ENCODE measurements at places on chromosomes 6 and 20. TPM values are rescaled to one million over a fixed set of nuclear protein-coding genes. Genes with fewer than 3 reads are reported as not detected.

GRCh38 chr6:162442687-162443086 is 284.9 kb downstream of the PRKN start:
- no peak for DNase-seq

DNA sequence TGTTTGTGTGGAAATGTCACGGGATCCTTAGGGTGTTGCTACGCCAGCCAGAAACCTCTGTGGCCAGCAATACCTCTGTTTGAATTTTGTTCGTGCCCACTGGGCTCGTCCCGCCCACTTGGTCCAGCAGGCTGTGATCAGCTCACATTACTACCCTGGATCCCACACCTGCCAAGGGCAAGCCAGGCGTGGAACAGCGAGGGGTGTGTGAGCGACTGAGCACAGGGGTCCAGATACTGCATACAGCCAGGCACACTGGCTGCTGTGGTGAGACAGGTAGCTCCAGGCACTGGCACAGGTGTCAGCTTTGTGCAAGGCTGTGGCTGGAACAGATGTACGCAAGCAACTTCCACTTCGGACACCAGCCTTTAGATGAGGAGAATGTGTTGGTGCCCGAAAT is 718.9 kb downstream of the EPHA7 start:
- DNase-seq = no peak

GRCh38 chr20:10330071-10330470 is 104.0 kb downstream of the MKKS start:
- no peak for DNase-seq

DNA sequence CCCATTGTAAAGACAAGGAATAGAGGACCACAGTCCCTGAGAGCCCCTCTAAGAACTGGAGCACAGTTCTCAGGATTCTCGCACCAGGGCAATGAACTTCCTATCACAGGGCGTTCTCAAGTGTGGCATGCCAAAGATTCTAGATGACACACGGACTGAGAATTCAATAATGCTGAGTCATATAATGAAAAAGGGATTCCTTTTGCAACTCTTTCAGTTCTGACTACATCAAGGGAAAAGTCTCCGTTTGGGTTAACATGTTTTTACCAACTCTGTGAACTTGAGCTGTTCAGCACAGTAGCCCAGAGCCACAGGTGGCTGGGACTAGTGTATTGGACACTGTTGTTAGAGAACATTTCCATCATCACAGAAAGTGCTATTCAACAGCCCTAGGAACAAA is 3.4 kb downstream of the MED20 start:
- no peak for DNase-seq

DNA sequence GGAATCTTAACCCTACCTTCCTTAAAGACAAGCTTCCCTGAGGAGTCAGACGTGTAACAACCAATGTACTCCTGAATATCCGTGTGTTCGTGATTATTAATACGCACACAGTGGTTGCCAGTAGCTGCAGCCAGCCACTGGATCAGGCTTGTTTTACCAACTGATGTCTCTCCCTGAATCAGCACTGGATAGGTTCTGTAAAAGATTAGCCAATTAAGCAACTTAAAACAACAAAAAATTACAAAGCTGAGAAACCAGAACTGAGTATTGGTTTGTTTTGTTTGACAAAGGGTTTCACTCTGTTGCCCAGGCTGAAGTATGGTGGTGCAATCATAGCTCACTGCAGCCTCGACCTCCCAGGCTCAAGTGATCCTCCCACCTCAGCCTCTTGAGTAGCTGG is 69.3 kb downstream of the MDN1 start:
- no peak for DNase-seq

DNA sequence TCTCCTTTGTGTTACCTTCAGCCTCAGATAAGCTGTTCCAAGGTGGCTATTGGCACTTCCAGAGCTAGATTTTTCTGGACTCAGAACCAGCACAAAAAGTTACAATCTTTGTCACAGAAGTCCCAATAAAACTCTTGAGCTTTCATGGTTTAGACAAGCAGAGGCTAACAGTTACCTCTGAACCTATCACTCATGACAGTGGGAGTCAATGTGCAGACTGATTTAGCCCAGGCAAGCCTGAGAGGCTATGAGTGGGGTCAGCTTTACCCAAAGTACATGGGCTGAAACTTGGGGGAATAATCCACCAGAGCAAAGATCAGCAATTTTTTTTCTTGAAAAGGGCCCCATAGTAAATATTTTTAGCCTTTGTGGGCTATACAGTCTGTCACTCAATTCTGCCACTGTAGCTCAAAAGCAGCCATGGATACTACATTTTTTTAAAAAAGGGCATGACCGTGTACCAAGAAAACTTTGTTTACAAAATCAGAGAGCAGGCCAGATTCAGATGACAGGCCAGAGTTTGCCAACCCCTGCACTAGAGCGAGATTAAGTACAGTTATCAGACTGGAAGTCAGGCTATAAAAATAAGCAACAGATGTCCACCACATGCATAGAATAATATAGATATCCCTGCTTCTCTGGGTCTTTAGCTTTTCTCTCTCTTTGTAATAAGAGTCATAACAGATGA is 20.0 kb downstream of the CCN2 start:
- no peak for DNase-seq

DNA sequence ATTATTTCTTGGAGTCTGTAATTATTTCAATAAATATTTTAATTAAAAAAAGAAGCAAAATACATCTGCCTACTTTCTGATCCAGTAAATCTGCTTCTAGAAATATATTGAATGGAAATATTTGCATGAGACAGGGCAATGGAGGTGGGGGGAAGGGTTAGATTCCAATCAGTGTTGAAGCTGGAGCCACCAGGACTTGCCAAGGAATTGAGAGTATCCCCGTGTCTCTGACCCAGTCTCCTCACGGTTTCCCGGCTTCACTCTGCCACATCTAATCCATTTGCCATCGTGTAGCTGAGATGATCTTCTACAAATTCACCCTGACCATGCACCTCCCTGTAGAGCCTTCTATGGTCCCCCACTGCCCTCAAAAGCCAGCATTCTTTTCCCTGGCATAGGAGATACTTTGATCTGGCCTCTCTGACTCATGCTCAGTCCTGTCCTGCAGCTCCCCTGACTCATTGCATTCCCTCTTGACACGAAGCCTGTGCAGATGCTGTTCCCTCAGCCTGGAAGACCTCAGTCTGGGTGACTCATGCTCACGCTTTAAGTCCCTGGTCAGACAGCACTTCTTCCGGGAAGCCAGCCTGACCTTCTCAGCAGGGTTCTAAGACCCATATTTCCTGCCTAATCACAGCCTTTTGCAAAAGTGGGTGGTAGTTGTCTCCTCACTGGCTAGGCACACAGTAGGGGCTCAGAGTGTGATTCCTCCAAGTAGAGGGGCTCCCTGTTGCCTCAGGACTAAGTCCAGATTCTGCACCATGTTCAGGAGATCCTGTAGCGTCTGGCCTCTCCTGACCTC is 23.0 kb upstream of the FKBP1A start:
- no peak for DNase-seq

DNA sequence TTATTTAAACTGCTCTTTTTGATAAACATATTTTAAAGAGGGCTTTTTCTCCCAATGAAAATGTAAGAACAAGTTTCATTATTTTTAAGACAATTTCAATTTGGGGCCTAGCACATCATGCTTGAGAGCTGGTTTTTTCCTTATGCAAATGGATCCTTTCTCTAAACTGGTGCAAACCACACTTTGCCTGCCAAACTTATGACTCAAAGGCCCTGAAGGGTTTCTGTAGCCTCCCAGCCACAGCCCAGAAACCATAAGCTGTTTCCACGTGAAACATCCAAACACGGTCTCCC is 451 bp upstream of the HSF2 start:
- no peak for DNase-seq

- DNase-seq = no peak
Observed at GRCh38 chr6:3741477-3741871, 10.0 kb downstream of the PXDC1 start.

- DNase-seq = no peak
Observed at GRCh38 chr6:39543950-39544349, 181.3 kb downstream of the KIF6 start.

GRCh38 chr6:28005975-28006374 is 48.9 kb downstream of the OR2B6 start:
- no peak for DNase-seq

DNA sequence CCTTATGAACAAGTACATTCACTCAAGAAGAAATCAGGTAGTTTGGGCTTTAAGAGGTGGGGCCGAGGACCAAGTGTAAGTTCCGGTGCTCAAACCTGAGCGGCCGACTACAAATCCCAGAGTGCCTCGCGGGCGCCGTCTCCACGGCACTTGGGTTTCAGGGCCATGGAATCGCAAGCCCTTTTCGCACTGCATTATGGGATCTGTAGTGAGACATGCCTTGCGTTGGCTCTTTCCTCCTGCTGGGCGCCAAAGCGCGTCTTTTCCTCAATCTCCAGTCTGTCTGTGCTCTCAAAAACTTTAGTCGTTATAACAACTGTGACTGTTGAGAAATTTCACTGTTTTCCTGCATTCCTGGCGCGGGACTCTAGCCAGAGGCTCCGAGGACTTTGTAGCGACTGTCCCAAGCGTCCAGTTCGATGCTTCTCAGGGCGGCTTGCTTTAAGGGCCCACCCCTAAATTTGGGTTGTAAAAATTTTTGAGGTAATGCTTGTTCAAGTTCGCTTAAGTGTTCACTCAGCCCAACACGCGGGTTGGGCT is 408 bp upstream of the FBXO9 start:
- peak; percentile 98 for DNase-seq

DNA sequence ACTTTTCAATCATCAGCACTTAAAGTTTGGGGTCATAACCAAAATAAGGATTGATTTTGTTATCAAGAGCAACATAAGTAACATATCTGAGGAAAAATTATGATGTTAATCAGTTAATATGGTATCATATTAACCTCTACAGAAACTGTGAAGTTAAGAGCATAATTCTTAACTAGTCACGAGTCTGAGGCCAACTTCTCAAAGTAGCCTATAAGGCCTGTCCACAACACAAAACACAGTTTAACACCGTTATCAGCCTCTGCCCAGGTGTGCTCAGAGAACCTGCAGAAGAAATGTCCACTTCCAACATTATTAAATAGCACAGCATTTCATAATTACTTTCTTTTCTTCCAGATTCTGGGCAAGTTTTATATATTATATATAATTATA is 1.1 kb downstream of the STX7 start:
- no peak for DNase-seq

- DNase-seq = no peak
Observed at GRCh38 chr20:48668451-48668946, 159.3 kb downstream of the PREX1 start.

GRCh38 chr6:164025180-164025579 is 610.7 kb downstream of the QKI start:
- DNase-seq = no peak

DNA sequence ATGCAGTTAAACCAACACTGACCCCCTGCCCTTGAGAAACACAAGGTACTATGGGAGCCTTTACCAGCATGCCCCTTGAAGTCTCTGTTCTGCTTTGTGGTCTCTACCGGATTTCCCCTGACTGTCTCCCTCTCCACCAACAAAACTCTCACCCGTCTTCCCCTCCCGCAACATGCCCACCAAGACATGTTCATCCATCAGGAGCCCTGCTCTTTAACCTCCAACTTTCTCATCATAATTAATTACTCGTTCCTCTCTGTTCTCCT is 1.1 kb downstream of the ZNF165 start:
- DNase-seq = peak; percentile 42

DNA sequence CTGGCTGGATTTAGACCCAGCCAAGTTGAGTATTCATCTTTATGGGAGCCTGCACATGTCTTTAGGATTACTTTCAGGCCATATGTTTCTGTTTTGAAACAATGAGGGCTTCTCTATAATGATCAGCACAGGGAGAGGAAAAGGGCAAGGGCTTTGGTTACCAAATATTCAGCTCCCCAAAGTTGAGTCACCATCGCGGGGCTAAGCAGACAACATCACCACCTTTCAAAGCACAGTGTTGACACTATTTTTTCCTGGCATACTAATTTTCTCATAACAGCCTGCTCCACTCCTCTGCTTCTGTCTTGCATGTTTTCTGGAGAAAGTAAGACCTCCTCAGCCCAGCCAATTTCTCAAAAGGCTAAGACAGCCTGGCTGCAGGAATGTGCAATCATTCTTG is 4.9 kb downstream of the SCML4 start:
- peak; percentile 26 for DNase-seq

GRCh38 chr6:37569743-37570481 is 70.2 kb upstream of the CCDC167 start:
- no peak for DNase-seq

GRCh38 chr6:36623547-36624459 is 29.6 kb downstream of the SRSF3 start:
- DNase-seq = peak; percentile 83

GRCh38 chr6:38404355-38404754 is 235.4 kb downstream of the BTBD9 start:
- no peak for DNase-seq

GRCh38 chr20:19966840-19967239 is 50.3 kb upstream of the NAA20 start:
- DNase-seq = no peak

GRCh38 chr20:23103284-23104018 is 17.3 kb upstream of the CD93 start:
- no peak for DNase-seq

GRCh38 chr6:166785131-166785530 is 158.1 kb upstream of the RPS6KA2 start:
- peak; percentile 12 for DNase-seq

DNA sequence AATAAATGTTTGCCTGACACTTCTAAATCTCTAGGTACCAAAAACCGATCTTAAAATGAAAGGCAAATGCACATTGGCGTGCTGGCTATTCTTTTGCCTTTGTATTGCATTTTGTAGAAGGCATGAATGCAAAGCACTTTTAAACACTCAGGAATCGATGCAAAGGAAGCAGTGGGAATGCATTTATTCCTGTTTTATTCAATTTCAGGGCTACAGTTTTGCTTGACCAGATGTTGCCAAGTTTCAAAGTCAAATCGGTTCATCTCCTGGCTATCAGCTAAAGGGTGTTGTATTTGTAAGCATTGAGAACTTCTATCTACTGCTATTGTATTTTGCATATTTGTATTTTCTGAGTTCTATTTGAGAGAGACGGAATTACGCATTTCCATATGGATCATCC is 659.8 kb upstream of the SLC35B3 start:
- no peak for DNase-seq

DNA sequence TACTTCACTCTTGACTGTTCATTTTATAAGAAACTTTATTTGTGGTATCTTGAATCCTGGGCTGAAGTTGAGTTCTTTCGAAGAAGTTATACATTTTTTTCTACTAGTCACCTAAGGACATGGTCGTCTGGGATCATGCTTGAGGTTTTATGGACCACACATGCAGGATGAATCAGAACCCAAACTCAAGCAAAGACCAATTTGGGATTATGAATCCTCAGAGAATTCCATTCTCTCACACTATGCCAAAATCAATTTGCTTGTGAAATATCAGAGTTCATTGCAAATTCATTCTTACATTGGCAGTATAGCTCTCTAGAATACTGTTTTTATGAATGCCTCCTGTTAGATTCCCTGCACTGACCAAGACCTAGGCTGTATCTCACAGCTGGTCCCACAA is 114.3 kb upstream of the HDAC2 start:
- no peak for DNase-seq

- no peak for DNase-seq
Observed at GRCh38 chr6:43736211-43736786, 33.7 kb upstream of the VEGFA start.

Gene FNDC11
- total RNA-seq = 0.26 TPM

Gene LAMA5
- total RNA-seq = 0.40 TPM

Gene CNKSR3
- total RNA-seq = not detected

Gene BMP7
- not detected for total RNA-seq

Gene CFAP61
- not detected for total RNA-seq

Gene CALHM5
- not detected for total RNA-seq

Gene PLCB1
- 1.5 TPM for total RNA-seq

Gene RSPH4A
- 0.18 TPM for total RNA-seq

Gene SEL1L2
- not detected for total RNA-seq

Gene NKAIN4
- not detected for total RNA-seq

Gene SLC13A3
- total RNA-seq = not detected

Gene BHLHE23
- not detected for total RNA-seq

All from activated CD8-positive, alpha-beta T cell treated with anti-CD3 and anti-CD28 coated beads, Interleukin-2, amount 10 ng/mL, durations not matched to agents 7 days and 5 days (primary cell).